ENCODE measurements at places on chromosomes 5 and 9.
A peak's percentile ranks its signal among the peaks of the same experiment; 100 is the strongest.

DNA sequence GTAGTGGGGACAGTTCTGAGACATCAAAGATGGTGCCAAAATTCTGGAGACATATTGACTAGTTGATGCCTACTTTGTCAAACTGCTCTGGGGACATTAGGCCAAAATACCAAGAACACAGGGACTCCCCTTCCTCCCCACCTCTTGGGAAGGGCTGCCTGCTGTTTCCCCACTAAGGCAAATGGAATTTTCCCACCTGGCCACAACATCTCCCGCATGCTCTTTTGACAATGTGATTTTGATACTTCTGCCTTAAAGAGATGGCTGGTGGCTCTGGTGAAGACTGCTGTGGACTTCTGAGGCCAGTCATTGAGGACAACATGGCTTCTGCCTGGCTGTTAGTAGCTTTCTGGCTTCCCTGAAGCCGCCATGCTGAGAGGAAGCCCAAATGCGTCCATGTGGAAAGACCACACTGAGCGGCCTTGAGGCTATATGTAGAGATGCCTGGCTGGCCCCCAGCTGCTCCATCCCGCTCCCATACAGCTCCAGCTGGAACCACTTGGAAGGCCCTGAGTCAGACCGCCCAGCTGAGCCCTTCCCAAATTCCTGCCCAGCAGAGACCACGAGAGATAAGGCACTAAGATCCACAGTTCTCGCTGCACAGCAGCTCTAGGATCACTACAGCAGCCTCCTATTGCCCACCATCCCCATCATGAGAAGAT, 226.7 kb downstream of the SYK start:
- DNase-seq = no peak

DNA sequence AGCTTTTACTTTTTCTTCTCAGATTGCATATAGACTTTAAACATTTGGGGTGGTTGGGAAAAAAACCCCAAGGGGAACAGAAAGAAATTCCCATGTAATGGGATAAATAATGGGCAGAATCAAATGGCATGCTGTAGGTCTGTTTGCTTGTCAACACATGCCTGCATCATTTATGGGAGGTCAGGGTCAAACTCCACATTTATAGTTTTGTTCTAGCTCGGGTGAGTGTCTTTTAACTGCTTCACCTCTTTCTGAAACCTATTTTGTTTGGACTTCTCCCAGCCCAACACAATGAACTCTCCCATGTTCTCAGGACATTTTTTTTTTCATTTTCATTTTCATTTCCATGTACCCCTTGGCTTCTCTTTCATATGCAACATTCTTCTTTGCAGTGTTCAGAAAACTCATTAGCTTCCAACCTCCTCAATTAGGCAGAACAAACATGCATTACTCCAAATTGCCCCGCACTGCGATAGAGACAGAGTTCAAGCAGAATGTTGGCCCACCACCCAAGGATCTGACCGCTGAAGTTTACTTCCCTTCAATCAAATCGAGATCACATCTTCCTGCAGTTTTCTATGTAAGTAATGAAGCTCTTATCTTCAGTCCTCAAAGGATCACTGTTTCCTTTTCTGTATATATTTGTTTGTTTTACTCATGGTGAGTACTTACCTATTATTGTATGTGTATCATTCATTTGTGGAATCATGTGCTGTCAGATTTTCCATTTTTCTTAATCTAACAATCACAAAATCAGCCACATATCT, 354.6 kb downstream of the ZSWIM6 start:
- no peak for DNase-seq

- peak; percentile 88 for DNase-seq
Measured at GRCh38 chr5:132215329-132215728, 12.3 kb downstream of the P4HA2 start.

DNA sequence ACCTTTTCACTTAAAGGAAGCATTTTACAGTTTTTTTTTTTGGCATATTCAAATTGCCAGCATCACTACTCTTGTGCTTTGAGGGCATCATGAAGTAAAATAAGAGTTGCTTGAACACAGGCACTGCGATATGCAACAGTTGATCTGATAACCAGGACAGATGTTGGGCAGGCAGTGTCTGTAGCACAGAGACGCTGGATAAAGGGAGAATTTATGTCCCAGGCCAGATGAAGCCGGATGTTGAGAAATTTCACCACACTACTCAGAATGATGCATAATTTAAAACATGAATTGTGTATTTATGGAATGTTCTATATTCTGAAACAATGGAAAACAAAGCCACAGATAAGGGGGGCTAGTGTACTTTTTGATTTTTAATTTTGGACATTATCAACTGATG, 71.4 kb downstream of the SLC12A2 start:
- no peak for DNase-seq

DNA sequence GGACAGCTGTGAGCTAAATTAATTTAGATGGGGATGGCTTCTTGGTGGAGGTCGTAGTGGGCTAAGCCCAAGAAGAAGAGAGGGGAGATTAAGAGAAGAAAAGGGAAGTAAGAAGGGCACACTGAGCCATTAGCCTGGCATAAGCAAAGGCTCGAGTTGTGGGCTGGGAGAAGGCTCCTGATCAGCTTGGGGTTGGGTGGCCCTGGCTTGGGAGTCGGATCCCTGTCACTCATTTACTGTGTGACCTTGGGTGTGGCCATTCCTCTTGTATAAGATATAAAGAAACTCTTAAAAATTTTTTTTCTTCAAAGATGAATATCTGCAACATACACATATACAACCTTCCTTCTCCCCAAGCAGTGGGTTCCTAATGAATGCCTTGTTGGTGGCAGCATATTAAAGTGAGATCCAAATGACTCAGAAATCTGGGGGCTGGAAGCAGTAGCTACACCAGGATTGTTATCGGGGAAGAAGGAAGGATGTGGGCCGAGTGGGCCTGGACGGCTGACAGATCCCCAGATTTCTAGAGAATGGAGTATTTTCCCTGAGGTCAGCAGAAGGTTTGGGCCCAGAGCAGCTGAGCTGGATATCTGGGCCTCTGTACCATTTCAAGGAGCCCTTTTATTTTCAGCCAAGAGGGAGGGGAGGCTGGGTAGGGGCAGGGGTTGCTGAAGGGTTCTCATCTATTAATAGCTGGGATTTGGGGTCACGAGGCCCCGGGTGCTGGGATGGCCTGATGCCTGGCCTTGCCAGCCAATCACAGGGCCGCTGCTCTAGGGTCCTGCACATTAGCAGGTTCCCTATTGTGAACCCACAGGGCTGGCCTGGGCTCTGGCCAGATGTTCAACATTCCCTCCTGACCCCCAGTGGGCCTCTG, 52.1 kb downstream of the PPARGC1B start:
- no peak for DNase-seq

Data from PC-3 (cell line).